Gastrocnemius medialis (tissue), 4 donors: ENCODE measurements at places on chromosomes 5 and 9.

DNA sequence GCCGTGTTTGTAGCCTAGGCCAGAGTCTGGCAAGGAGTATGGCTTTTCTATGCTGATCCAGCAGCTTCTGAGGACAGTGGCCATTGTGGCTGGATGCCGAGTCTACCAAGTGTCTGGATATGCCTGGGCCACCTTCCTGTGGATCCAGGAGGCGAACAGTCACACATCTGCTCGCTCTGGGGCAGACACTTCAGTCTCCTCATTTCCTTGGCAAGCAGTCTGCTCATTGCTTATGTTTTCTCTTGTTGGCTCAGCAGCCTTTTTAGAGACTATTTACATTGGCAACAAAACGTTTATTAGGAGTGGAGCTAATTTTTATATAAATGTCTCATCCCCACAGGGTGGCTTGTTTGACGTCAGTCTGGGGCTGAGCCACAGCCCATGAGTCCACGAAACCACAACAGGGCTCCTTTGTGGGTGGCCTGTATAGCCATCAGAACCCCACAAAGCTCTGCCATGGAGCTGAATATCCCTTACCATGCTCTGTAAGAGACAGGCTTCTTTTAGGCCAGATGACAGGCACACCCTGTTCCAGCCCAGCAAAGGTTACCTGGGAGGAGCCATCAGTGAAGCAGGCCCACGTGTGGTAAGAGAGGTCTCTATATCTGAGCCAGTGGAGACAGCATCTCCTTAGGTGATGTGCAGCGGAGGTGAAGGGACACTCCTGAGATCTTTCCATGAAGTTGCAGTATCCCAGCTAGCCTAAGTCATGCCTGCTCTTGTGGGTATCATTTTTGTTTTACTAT lies 221.7 kb downstream of the DIRAS2 start:
- no peak for DNase-seq

DNA sequence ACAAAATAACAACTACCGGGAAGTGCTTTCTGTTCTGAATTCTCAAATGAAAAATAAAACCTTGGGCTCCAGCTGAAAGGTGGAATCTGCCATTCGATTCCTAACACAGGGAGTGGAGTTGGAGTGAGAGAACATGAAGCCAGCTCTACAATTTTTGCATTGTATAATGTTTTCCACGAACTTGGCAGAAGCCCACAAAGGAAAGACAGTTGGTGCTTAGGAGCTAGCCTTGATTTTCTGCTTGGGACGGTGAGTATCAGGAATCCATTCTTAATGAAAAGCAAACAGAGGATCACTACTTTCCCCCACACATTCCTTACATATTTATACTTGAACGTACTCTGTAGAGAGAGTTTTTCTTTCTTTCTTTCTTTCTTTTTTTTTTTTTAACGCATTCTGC lies 74.2 kb upstream of the FBXL7 start:
- no peak for DNase-seq

DNA sequence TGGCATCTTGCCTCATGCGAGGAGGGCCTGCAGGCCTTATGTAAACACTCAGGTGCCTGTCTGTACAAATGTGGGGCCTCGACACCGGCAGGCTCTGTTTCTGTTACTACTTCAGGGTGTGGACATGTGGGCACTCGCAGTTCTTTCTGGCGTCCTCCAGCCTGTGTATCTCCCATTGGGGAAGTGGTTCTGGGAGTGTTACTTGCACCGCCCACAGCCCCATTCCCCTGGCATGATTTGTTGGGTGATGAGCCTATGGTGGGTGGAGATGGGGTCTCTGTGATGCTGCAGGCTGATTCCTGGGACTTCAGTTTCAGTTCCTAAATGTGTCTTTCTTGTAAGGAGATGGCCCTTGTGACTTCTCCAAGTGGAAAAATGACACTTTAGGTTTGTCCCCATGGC lies 82.1 kb upstream of the PITX1 start:
- DNase-seq = peak; percentile 37

DNA sequence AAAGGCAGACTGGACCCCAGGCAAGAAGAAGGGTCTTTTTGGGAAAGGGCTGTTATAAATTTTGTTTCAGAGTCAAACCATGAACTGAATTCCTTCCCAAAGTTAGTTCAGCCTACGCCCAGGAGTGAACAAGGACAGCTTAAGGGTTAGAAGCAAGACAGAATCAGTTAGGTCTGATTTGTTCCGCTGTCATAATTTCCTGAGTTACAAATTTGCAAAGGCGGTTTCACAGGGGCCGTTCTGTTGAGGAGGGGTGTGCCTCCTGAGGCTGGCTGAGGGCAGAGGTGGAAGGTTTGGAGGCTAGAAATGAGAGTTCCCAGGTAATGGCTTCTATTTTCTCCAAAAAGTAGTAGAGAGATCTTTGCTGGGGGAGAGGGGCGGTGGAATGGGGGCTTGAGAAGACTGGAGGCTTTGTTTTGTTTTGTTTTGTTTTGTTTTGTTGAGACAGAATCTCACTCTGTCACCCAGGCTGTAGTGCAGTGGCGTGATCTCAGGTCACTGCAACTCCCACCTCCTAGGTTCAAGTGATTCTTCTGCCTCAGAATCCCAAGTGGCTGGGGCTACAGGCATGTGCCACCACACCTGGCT lies 4.1 kb upstream of the CERCAM start:
- DNase-seq = no peak

DNA sequence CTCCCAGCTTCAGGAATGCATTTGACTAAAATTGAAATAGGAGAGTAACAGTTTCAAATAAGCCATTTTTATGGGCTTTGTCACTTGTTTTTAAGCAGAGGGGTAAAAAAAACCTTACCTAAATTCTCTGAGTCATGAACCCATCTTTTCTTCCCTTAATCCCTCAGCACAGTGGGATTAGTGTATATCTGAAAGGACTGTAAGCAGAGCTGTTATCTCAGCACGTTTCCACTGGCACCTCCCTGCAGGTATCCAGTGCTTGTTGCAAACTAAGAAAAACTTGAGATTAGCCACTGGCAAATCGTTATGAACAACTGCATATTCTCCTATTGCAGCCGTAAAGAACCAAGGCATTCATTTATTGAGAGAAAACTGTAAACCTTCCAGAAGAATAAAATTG lies 872.7 kb downstream of the EFNA5 start:
- DNase-seq = no peak

DNA sequence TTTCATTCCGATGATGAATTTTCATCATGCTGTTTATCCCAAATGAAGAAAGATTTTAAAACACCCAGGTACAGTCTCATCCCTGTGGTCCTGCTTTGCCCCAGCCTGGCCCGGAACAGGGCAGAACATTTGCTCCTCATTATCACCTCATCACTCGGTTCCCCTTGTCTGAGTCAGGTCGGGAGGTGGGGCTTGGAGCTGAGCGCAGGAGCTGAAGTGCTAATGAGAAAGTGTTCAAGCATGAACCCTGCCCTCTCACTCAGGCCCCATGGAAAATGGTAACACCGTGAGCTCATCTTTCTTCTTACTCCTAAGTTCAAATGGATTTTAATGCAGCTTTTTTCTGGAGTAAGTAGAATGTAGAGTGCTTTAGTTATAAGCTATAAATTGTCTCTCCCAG lies 466.2 kb downstream of the KDM4C start:
- no peak for DNase-seq

GRCh38 chr9:98021306-98022040 lies 35.1 kb upstream of the NANS start:
- DNase-seq = peak; percentile 77

DNA sequence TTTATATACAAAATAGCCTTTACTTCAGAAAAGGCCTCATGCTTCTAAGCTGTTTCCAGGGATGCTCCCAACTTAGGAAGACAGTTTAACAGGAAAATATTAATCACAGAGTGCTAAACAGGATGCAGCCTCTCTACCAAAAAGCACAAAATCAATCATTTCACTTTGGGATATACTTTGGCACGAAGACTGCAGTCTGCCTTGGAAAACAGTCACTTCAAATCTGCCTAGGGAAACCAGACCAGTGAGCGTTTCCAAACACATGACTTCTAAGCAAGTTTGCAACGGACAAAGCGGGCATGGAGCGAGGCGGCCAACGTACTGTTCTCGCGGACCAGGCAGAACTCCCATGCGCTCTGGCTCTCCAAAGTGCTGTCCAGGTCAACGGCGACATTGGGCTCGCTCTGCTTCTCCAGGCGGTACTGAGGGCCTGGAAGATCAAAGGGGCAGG lies 201.0 kb downstream of the MAPKAP1 start:
- DNase-seq = no peak

GRCh38 chr5:25301836-25302235 lies 657.1 kb upstream of the CDH10 start:
- DNase-seq = no peak

GRCh38 chr9:98380065-98380681 lies 124.7 kb upstream of the TBC1D2 start:
- DNase-seq = no peak

DNA sequence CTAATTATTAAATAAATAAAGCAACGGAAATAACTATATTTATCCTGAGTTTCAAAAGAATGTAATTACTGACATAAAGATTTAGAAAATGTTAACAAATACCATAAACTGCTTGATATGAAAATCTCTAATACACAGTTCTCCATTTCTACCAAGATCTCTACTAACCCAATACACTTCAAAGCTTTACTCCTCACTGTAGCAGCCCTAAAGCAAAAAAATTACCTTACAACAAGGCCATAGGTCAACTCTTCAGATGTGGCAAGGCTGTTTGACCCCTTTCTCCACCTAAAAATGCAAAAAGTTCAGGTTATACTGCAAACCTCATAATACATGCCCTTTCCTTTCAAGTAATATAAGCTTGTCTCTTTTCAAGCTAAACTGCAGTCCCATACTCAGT lies 96.7 kb downstream of the UGCG start:
- DNase-seq = no peak

GRCh38 chr5:176608937-176609723 lies 826 bp downstream of the GPRIN1 start:
- DNase-seq = no peak

- DNase-seq = no peak
Observed at GRCh38 chr9:77896938-77897667, 134.5 kb downstream of the GNAQ start.

DNA sequence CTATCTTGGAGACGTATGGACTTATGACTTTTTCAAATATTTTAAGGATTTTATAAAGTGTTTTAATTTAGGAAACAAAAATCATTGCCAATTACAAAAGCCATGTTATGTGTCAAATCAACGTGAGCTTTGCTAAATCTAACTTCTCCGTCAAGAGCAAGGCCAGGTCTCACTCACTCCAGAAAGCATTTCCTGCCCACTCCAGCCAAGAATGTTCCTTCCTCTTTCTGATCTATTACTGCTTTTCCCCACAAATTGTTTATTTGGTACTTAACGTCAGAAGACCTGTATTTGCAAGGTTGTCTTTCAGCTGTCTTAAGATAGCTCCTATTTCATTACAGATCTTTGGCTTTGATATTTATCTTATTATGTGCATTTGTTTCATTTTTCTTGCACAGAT lies 193.5 kb upstream of the HAPLN1 start:
- DNase-seq = no peak

DNA sequence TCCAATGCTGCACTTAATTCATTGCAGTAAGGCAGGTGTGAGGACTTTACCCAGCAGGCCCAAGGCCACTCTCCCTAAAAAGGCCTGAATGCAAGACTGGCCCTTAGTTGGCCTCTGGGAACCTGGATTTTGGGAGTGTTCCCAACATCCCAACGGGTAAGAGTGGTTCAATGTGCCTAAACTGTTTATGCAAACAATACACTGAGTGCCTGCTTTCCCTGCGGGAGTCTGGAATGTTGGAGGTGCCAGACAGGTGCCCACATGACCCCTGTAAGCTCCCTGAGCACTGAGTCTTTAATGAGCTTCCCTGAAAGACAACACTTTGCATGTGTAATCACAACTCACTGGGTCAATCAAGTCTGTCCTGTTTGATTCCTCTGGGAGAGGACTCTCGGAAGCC lies 37.4 kb downstream of the NSUN2 start:
- DNase-seq = no peak

GRCh38 chr5:122384739-122385235 lies 72.8 kb downstream of the SNCAIP start:
- no peak for DNase-seq
